Fibroblast of lung (primary cell): ENCODE measurements at places on chromosomes 11 and 22.
A peak's percentile ranks its signal among the peaks of the same experiment; 100 is the strongest.

DNA sequence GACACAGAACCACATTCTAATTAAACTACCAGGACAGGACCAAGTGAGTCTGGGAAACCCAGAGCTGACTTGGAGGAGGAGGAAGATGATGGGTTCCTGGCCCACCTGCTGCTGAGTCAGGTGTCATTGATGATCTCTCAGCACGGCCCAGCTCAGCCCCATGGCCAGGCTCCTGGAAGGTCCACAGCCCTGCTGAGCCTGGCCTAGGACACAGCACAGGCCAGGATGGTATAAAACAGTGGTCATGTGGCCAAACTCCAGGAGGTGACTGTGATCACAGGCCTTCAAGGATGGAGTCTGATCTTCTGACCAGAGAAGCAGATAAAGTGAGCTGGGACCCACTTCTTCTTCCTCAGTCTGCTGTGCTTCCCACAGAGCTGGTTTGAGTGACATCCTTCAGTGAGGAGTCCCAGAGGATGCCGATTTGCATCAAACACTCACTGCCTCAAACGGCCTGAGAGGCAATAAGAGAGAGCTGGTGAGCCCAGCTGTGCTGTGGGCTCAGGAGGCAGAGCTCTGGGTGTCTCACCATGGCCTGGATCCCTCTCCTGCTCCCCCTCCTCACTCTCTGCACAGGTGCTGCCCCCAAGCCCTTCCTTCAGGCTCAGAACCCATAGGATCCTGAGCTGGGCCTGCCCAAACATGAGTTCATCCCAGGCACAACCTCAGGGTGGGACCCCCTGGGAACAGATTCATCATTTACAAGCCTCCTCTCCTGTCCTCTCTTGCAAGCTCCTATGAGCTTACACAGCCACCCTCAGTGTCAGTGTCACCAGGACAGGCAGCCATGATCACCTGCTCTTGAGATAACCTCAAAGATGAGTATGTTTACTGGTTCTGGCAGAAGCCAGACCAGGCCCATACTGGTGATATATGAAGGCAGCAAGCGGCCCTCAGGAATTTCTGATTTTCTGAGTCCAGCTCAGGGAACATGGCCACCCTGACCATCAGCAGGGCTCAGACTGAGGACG lies 37.7 kb upstream of the IGLL5 start:
- DNase-seq = no peak

GRCh38 chr22:43370036-43370435 lies 26.9 kb upstream of the SCUBE1 start:
- DNase-seq = no peak

DNA sequence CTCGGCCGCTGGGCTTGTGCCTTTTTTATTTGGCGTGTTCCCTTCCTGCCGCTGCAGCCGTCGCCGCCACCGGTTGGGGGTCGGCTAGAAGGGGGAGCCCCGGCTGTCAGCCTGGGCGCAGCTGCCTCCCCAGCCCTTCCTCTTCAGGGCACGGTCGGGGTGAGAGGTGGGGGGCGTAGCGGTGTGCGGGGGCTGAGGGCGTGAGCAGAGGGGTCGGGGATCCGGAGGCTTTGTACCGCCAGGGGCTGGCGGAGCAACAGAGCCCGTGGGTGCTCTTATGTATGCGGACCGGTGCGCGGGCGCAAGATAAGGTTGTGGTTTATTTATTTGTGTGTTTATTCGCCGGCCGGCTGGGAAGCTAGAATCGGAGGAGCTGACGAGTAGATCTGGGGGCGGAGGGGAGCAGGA lies 477 bp downstream of the ZBTB16 start:
- peak; percentile 53 for DNase-seq

- no peak for DNase-seq
Measured at GRCh38 chr11:64327375-64327774, 9.5 kb downstream of the PRDX5 start.

GRCh38 chr22:37077802-37078448 lies 26.4 kb downstream of the KCTD17 start:
- peak; percentile 46 for DNase-seq

- DNase-seq = no peak
Measured at GRCh38 chr11:128688896-128689546, 4.9 kb upstream of the FLI1 start.

GRCh38 chr11:131504199-131504949 lies 134.0 kb downstream of the NTM start:
- DNase-seq = peak; percentile 17
